ENCODE measurements at places on chromosomes 4 and X. TPM values are rescaled to one million over a fixed set of nuclear protein-coding genes. Genes with fewer than 3 reads are reported as not detected.

- DNase-seq = no peak
These were observed 57.2 kb upstream of the HS3ST1 start for GRCh38 chr4:11485926-11486325.

DNA sequence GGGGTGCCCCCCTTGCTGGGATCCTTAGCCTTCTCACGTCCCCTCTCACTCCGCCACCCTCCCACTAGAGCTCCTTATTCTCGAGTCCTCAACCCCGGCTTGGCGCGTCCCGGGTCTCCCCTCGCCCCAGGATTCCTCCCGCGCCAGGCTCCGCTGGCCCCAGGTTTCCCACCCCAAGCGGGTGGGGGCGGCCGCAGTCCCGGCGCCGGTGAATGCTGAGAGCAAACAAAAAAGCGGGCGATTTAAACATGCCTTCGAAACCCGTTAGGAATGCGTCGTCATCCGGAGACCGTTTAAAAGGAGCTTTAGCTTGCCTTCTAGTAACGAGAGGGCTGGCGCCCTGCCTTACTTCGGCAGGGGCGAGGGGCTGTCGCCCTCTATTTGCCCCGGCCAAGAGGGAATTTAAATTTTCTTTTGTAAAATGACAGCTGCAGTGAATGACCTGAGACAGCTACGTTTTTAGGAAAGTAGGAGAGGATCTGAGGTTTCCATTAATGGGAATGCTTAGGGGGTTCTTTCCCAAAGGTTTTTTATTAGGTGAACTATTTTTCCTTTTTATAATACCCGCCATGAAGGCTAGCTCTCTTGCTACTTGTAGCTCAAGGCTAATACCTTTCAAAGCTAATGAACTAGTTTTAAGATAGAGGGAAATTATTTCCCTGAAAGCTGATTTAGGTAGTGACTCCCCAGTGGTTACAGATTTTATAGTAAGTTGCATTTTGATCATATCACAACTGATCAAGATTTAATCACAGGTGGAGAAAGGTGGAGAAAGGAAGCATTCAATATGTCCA, 3.1 kb downstream of the JADE1 start:
- DNase-seq = peak; percentile 69

DNA sequence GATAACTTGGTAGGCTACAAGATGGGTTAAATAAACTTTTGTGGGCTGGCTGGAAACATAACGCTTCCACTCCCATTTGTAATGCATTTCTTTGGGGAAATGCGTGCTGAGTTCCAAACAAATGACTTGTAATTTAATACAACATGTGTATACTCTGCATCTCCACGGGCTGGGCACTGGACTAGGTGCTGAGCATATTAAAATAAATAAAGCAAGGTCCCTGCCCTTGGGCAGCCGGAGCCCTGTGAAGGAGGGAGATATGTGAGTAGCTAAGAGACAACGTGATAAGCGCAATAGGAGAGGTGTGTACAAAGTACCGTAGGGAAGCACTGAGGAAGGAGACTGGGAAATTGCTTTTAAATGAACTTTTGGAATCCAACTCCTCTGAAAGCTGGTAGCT, 147.2 kb upstream of the RBPJ start:
- DNase-seq = no peak

GRCh38 chrX:1545776-1546408, 8.9 kb upstream of the P2RY8 start:
- no peak for DNase-seq

DNA sequence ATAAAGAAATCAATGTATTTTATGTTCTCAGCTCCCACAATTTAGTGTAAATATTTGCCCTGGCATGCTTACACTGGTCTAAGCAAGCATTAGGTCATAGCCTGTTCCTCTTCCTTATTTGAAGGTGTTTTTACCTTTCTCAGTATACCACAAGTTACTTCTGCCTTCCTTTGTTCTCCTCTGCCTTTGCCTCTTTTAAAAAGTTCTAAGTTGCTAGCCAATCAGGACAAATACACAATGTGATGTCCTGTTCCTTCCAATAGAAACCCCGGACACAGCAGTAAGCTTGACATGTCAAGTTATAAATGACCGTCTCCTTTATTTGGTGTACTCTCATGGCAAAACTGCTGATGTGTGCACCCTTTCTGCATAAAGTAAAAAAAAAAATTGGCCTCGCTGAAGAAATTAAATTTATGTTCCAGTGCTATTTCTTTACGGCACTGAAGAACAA, 49.4 kb downstream of the UGT2B10 start:
- DNase-seq = no peak

The TMEM154 gene
- 0.60 TPM for total RNA-seq

The RIPPLY1 gene
- not detected for total RNA-seq

The RUFY3 gene
- 16.0 TPM for total RNA-seq

Data from RPMI7951 (cell line).